ENCODE measurements at places on chromosomes 12 and 14.

GRCh38 chr12:29425722-29426121 lies 44.8 kb upstream of the ERGIC2 start:
- DNase-seq: no peak

- DNase-seq: no peak
These were observed 44.3 kb downstream of the SCYL2 start for GRCh38 chr12:100311317-100311716.

DNA sequence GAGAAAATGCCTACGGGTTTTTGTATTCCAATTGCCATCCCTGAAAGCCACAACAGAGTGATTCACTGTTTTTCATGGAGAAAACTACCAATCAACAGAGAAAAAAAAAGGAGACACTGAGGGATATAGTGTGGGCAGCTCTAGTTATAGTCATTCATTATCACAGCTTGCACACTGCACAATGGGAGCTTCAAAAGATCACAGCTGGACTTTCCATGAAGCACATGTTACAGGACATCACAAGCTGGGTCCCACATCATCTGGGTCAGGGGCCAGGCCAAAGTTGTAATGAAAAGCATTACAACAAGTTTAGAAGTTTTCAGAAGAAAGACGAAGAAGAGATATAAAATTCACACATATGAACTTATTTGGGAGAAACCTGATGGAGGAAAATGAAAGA lies 41.5 kb downstream of the RERG start:
- DNase-seq: no peak

DNA sequence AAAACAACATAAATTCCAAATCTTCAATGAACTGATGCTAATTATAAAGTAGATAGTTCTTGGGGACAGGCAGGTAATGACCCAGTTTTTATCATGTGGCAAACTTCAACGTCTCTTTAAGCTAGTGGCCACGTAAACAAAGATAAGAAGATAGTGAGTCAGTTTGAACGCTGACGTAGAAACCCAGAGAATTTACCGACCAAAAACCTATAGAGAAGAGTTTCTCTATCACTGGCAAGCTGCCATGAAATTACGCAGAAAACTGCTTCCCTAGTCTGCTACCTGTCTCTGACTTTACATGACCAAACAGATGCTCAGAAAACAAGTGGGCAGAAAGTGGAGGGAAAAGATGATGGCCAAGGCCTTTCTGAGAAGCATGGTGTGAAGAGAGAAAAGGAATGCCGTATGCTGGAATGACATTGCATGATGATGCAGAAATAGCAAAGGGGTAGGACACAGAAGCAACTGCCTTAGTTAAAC lies 136.3 kb downstream of the ITPR2 start:
- no peak for DNase-seq

GRCh38 chr14:105022276-105022670 lies 1.4 kb upstream of the CDCA4 start:
- DNase-seq: no peak

DNA sequence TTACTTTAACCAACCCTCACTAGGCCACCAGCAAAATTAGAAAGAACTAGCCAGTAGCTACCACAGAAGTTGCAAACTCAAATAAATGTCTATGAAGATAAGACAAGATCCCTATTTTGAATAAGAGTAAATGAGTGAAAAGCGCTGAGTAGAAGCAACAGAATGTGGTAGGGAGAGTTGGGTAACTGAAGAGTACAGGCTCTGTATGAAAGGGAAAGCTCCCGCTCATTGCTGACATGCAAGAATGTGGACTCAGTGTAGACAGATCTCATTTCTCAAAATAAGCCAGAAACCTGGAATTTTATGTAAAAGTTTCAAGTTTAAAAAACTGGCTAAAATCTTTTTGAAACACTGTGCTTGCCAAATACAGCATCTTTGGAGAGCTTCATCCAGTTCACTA lies 63.9 kb downstream of the NAV3 start:
- DNase-seq: no peak

GRCh38 chr12:52871291-52872039 lies 22.7 kb upstream of the KRT78 start:
- no peak for DNase-seq

- DNase-seq: no peak
These were observed 253.4 kb upstream of the LRIG3 start for GRCh38 chr12:59173695-59174094.

DNA sequence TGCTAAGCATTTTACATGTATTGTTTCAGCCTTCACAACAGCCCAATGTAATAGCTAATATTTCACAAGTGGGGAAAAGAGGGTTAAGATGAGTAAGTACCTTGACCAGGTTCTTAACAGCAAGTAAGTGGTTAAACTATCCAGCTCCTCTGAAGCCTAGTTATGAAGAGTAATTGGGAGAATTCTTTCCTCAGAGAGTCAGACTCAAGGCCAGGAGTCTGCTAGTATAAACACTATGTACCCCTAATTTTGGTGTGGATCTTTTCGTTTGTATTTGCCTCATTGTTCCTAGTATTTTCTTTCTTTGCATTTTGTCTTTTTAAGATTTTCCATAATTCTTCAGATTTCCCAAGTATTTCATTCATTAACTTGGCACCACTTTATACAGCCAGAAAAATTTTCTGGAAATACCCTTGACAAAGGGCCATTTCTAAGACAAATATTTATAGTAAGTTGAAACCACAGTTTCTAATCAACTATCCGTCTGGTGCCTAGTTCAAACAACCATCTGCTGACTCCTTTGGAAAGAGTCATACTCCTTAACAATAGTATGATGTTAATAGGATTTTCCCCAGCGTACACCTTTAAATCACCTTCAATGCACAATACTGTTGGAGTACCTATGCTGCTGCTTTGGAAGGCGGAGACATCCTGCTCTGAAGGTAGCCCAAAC lies 81.2 kb downstream of the SCAF11 start:
- no peak for DNase-seq

- no peak for DNase-seq
These were observed 5.0 kb upstream of the NUBPL start for GRCh38 chr14:31556191-31556590.

GRCh38 chr14:45211295-45211694 lies 41.7 kb downstream of the MIS18BP1 start:
- DNase-seq: no peak

- no peak for DNase-seq
These were observed 98.1 kb upstream of the GRIP1 start for GRCh38 chr12:66776974-66777373.

GRCh38 chr14:96139879-96140278 lies 64.8 kb upstream of the BDKRB2 start:
- no peak for DNase-seq

GRCh38 chr14:22463763-22464173 lies 125.3 kb downstream of the DAD1 start:
- DNase-seq: no peak

DNA sequence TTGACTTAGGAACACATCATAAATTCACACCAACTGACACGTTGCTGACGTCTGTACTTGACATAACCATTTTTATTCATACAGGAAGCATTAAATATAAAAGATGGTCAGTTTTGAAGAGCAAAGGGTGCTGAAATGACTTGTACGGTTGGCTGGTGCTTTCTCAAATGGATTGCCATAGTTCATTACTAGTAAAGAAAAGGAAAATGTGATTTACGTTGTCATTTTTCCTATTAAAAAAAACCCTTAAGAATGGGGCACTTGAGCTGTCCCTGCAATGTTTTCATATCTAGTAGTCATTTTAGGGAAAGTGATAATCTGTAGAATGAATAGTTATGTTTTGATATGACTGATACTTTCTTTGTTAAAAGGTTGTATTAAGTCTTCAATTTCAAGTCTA lies 22.5 kb upstream of the MANSC4 start:
- DNase-seq: no peak

DNA sequence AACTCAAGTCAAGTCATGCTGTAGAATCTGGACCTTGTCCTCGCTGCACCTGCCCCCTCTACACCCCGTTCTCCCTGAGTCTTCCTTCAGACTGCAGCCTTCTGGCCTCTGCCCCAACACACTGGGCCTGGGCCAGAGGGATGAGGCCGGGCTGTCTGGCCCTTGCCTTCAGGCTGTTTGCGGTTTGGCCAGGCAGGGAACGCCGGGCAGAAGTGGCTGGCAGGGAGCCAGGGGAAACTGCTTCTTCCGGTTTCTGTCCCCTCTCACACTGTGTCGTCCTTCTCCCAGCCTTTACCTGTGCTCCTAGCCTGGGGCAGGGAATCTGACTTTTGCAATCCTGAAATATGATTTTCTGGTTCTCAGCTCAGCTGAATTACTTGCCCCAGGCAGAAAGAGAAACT lies 13.5 kb downstream of the DGLUCY start:
- no peak for DNase-seq

GRCh38 chr12:54987611-54988231 lies 3.2 kb upstream of the TESPA1 start:
- DNase-seq: no peak

GRCh38 chr12:96093543-96094196 lies 58.3 kb upstream of the LTA4H start:
- no peak for DNase-seq

GRCh38 chr14:22976620-22977433 lies 5.5 kb downstream of the AJUBA start:
- DNase-seq: no peak

DNA sequence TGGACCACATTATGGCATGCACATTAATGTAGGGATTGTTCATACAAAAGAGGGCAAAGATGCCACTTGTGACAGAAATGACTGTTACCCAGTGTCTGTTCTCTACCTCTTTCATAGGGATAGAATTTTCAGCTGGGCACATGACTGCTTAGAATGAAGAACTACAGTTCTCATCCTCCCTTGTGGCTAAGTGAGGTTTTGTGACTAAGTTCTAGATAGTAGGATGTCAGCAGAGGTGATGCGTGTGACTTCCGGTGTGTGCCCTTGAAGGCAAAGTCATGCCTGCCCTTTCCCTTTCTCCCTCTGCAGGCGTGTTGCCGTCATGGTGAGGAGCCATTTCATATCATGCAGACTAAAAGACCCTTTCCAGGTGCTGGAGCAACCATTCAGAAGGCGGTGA lies 99.3 kb downstream of the CACNA1C start:
- DNase-seq: no peak

- DNase-seq: no peak
These were observed 10.3 kb downstream of the RERGL start for GRCh38 chr12:18079541-18080246.

DNA sequence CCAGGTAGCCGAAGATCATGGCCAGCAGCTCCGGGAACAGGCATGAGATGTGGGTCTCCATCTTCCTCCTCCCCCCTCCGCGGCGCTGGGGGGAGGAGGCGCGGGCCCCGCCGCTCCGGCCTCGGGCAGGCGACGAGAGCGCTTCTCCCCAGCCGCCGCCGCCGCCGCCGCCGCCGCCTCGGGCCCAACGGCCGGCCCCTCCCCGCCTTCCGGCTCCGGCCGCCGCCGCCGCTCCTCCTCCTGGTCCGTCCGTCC lies 448 bp downstream of the FBXL14 start:
- DNase-seq: no peak

- DNase-seq: no peak
These were observed 974.3 kb downstream of the VRK1 start for GRCh38 chr14:97771340-97772045.

DNA sequence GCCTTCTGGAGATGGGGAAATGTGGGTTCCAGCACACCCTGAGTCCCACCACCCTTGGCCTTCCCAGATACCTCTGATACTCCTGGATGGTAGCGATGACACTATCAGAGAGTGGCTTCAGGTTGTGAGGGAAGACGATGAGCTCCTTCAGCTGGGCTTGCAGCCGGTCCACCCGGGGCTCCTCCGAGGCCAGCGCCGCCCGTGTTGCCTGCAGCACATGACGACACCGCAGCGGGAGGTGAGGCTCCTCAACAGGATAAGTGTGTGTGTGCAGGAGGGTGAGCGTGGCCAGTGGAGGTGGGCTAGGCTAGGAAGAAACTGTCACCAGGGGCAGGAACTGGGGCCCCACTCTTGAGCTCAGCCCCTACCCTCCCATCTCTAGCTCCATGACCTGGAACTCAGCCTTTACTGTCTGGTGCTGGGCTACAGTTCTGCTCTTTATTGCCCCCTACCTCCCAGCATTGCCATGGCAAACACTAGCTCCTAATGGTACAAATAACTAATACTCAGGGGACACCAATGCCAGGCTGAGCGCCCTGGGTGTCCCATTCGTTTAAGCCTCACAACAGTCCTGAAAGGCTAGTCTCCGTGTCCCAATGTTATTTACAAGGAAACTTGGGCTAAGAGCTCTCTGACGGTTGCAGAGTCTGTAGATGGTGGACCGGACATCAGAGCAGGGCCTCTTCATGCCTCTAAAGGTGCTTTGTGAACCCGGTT lies 64.1 kb downstream of the SYNE3 start:
- DNase-seq: no peak

DNA sequence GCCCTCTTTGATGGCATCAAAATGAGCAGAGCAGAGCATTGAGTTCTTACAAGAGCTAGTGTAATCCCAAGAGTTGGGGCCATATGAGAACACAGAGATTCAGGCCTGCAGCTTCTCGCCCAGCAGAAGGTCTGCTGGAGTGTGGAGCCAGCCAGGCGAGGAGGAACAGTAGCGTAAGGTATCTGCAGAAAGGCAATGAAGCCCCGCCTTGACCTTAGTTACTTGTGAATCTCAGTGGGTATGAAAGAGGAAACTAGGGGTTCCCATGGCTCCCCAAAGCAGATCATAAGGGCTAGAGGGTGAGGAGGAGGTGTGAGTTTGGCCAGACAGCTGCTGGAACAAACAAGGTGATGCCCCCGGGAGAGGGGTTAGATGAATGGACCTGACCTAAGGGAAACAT lies 49.4 kb downstream of the SLC8A3 start:
- DNase-seq: no peak

GRCh38 chr14:100143523-100143922 lies 15.9 kb downstream of the DEGS2 start:
- no peak for DNase-seq

DNA sequence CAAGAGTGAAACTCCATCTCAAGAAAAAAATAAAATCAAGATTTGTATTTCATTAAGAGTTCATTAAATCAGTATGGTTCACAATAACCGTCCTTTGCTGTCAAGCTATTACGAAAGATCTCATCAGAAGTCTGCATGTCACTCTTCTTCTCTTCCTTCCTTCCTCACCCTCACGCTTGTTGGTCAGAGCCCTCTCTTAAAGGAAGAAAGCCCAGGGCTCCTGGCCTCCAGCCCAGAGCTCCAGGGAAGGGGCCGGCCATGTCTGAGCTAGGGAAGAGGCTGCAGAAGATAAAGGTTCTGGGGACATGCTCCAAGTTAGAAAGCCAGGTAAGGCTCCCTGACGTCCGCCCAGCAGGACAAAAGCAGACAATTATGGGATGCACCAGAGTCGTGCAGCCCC lies 43.1 kb upstream of the DLK1 start:
- DNase-seq: no peak
